ENCODE measurements at places on chromosomes 11 and 22. TPM values are rescaled to one million over a fixed set of nuclear protein-coding genes. Genes with fewer than 3 reads are reported as not detected.

- no peak for DNase-seq
Measured at GRCh38 chr22:48692734-48693376, 1134.8 kb downstream of the BRD1 start.

- DNase-seq = no peak
Measured at GRCh38 chr11:78731027-78731426, 156.4 kb upstream of the NARS2 start.

DNA sequence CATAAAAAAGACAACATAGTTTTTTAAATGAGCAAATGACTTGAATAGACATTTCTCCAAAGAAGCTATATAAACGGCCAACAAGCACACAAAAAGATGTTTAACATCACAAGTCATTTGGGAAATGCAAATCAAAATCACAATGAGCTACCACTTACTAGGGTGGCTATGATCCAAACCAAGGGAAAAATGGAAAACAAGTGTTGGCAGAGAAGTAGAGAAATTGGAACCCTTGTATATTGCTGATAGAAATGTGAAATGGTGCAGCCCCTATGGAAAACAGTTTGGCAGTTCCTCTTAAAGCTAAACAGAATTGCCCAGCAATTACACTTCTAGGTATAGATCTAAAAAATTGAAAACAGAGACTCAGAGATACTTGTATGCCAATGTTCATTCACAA, 29.0 kb downstream of the PAMR1 start:
- DNase-seq = no peak

DNA sequence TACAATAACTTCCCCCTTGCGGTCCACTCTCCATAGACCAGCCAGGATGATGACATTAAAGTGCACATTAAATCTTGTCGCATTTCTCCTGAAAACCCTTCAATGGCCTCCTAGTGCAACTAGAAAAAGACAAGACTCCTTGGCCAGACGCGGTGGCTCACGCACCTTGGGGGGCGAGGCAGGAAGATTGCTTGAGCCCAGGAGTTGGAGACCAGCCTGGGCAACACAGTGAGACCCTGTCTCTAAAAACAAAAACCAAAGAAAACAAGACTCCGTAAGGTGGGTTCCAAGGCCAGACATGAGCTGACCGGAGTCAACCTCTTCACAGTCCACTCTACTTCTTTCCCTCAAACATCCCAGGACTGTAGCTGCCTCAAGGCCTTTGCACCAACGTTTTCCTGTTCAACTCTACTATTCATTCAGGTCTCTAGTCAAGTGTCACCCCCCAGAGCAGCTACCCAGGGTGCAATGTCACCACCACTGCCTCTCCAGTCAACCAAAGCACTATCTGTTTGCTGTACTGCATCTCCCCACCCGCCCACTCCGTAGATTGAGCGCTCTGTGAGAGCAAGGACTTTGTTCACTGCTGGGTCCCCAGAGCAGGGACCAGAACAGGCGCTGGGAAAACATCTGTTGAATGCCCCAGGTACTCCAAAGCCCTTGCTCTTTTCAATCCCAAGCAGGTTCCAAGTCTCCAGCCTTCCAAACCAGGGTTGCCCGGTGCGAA, 739 bp downstream of the ZMAT5 start:
- DNase-seq = no peak

GRCh38 chr11:131859538-131860210, 489.3 kb downstream of the NTM start:
- no peak for DNase-seq

The OR9Q1 gene
- not detected for total RNA-seq

The SLN gene
- 8.3 TPM for total RNA-seq

The BLID gene
- total RNA-seq = 3.6 TPM
